ENCODE measurements at places on chromosomes 16 and 17.

DNA sequence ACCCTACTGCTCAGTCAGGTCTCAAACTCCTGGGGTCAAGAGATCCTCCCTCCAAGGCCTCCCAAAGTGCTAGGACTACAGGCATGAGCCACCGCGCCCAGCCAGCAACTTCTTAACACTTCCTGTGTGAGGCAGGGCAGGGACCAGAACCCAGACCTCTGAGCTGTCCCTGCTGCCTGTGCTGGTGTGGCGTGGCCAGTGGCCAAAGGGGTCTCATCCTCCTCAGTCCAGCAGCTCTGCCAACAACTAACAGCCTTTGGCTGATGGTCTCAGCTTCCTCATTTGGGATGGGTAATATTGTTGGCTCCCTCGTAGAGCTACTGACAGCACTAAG, 1.4 kb upstream of the LLGL1 start:
- no peak for DNase-seq

DNA sequence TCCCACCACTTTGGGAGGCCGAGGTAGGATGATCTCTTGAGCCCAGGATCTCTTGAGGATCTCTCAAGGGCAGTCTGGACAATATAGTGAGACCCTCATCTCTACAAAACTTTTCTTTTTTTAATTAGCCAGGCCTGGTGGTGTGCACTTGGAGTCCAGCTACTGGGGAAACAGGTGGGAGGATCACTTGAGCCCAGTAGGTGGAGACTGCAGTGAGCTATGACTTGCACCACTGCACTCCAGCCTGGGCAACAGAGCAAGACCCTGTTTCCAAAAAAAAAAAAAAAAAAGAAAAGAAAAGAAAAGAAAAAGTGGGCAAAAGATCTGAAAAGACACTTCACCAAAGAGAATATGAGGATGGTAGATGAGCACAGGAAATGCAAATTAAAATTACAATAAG, 15.0 kb downstream of the RAB40B start:
- DNase-seq = no peak

DNA sequence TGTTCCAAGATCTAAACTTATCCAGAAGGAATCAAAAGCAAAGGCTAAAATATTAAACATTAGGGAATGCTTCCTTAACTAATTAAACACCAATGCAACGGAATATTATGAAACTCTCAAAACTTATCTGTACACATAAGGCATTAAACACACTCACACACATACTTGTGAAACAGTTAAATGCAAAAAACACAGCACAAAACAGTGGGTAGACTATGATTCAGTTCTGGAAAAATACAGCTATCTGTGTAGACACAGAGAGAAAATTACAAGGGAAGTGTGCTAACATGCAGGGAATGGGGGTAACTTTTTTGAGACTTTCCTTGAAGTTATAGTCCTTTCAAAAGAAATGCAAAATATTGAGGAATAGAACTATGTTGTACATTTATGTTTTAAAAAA, 36.7 kb upstream of the CCL1 start:
- DNase-seq = no peak

DNA sequence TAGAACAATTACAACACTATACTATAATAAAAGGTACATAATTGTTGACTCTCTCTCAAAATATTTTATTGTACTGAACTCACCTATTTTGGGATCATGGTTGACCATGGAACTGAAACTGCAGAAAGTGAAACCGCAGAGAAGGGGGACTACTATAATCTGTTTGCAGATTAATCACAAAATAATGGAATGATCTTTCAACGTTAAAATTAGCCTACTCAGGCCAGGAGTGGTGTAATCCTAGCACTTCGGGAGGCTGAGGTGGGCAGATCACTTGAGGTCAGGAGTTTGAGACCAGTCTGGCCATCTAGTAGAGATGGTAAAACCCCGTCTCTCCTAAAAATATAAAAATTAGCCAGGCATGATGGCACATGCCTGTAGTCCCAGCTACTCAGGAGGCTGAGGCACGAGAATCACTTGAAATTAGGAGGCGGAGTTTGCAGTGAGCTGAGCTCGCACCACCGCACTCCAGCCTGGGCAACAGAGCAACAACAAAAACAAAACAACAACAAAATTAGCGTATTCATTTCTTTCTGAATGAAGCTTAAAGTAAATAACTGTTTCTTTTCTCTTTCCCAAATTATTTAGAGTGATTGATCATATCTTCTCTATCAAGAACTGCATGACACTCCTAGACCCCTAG, 45.6 kb downstream of the IKZF3 start:
- DNase-seq = no peak

DNA sequence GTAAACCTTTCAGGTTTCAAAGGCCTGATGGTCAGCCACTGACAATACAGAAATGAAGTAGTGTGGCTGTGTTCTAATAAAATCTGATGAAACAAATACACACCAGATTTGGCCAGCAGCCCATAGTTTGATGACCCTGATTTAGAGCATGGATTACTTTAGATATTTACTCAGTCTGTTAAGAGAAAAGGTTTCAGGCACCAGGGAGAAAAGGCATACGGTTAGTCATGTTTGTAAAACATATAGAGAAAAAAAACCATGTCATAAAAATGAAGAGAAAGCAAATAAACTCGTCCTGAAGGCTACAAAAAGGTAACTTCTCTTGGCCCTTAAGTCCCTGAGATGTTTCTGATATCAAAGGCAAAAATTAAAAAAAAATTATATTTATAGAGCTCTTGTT, 112.1 kb downstream of the ADAMTS18 start:
- DNase-seq = no peak

- no peak for DNase-seq
Measured at GRCh38 chr16:66188917-66189725, 177.4 kb upstream of the CDH5 start.

- DNase-seq = no peak
Measured at GRCh38 chr16:86379505-86379846, 130.9 kb upstream of the FOXF1 start.

DNA sequence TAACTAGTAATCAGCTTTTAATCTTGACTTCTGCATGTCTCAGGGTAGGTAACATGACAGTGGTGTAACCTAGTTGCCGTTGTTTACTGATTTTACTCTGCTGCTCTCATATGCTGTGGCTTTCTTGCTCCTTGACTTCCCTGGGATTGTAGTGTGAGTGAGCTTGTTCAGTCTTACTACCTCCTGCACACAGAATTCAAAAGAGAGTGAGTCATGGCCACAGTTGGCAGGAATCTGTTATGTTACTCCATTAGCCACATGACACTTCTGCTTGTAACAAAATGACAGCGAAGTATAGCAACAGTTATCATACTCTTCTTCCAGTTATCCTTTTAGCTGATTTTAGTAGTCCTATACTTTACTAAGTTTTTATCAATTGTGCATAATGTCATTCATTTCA, 18.8 kb downstream of the TNRC6A start:
- no peak for DNase-seq

GRCh38 chr17:72150632-72151460, 30.0 kb downstream of the SOX9 start:
- DNase-seq = no peak

- no peak for DNase-seq
Measured at GRCh38 chr16:19888834-19889233, 4.2 kb upstream of the GPRC5B start.

- no peak for DNase-seq
Measured at GRCh38 chr17:4318186-4318585, 48.3 kb downstream of the UBE2G1 start.

- DNase-seq = no peak
Measured at GRCh38 chr17:8100111-8100510, 12.6 kb upstream of the ALOX12B start.

GRCh38 chr16:50989047-50989446, 162.0 kb downstream of the SALL1 start:
- no peak for DNase-seq

- DNase-seq = no peak
Measured at GRCh38 chr16:49442805-49443204, 69.2 kb downstream of the C16orf78 start.

DNA sequence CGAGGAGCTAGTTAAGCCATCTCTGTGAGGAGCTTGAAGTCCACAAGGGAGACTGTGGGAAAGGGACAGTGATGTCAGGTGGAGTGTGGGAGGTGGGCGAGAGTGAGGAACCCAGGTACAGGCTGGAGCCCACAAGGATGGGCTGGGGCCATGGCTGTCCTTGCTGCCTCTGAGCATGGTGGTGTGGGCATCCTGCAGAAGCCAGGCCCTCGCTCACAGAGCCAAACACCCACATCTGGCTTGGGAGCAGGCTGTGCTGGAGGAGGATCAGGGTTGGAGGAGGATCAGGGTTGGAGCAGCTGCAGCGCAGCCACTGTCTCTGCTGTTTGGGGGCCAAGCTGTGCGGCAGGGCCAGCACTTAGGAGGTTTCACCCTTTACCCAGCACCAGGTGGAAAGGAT, 58.2 kb upstream of the ENPP7 start:
- DNase-seq = no peak

GRCh38 chr16:3022684-3023414, 893 bp downstream of the HCFC1R1 start:
- DNase-seq = no peak

Measured in T-helper 9 cell (primary cell).